Fibroblast of skin of abdomen (primary cell): ENCODE measurements at places on chromosomes 7 and 10.

DNA sequence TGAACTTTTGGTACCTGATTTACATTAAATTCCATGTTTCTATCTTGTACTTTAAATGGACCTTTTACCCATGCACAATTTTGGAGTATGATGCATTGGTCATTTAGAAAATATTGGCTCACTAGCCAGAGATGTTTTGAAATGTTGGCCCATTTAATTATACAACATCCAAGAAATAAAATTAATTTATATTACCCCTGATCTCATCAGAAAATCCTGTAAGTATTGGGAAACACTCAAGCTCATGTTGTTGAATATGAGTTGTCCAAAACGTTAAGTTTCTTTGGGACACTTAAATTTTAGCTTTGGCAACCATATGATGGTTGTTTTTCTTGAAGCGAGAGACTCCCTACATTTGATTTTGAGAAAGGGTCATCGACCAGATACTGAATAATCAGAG lies 492.7 kb downstream of the RPS24 start:
- DNase-seq = no peak

DNA sequence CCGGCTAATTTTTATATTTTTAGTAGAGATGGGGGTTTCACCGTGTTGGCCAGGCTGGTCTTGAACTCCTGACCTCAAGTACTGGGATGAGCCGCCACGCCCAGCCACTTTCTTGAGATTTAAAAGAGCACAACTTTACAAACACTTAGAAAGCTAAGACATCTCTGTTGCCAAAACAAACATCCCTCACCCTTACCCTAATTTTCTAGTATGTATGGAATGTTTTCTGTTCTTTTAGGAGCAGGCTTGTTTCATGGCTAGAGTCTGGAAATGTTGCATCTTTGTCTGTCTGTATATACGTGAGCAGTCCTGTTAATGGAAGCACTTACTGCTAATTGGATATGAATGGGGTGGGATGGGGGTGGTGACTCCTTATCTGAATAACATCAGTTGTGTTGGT lies 2.9 kb downstream of the OLAH start:
- peak; percentile 31 for DNase-seq

DNA sequence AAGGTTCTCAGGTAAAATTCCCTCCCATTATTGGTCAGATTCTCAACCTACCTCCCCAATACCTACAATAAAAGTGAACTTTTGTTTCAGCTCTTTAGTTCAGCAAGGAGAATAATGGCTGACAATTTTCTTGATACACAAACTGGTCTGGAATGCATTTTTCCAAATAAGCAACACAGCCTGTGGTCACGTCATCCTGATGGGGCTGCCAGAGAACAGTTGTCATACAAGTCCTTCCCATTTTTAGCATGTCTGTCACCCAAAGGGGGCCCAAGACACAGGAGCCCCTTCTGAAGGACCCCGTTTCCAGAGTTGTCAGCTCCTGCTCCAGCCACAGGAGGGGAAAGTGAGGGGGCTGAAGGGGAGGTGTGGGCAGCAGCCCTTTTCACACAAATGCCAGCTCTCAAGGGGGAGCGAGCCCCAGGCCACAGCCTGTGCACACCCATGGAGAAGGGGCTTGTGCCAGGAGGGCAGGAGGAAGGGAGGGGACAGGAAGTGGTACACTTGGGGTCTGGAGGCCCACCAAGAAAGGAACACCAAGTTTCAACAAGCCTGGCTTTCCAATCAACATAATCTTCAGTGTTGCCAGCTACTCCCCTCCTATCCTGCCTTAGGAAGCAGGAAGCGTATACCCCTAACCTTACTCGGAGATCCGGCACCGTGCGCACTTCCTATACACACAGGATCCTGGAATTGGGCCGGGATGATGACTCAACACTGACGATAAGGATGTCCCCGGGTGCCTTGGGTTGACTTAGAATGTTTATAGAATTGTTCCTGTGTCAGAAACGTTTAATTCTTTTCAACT lies 43.4 kb upstream of the PDLIM1 start:
- DNase-seq = peak; percentile 70

DNA sequence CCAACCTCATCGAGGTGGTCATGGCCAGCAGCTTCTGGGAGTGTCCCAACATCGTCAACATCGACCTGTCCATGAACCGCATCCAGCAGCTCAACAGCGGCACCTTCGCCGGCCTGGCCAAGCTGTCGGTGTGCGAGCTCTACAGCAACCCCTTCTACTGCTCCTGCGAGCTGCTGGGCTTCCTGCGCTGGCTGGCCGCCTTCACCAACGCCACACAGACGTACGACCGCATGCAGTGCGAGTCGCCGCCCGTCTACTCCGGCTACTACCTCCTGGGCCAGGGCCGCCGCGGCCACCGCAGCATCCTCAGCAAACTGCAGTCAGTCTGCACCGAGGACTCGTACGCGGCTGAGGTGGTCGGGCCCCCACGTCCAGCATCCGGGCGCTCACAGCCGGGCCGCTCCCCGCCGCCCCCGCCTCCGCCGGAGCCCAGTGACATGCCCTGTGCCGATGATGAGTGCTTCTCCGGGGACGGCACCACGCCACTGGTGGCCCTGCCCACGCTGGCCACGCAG lies 75.0 kb downstream of the ELFN1 start:
- no peak for DNase-seq

GRCh38 chr7:31986878-31987518 lies 83.2 kb downstream of the PDE1C start:
- peak; percentile 65 for DNase-seq

DNA sequence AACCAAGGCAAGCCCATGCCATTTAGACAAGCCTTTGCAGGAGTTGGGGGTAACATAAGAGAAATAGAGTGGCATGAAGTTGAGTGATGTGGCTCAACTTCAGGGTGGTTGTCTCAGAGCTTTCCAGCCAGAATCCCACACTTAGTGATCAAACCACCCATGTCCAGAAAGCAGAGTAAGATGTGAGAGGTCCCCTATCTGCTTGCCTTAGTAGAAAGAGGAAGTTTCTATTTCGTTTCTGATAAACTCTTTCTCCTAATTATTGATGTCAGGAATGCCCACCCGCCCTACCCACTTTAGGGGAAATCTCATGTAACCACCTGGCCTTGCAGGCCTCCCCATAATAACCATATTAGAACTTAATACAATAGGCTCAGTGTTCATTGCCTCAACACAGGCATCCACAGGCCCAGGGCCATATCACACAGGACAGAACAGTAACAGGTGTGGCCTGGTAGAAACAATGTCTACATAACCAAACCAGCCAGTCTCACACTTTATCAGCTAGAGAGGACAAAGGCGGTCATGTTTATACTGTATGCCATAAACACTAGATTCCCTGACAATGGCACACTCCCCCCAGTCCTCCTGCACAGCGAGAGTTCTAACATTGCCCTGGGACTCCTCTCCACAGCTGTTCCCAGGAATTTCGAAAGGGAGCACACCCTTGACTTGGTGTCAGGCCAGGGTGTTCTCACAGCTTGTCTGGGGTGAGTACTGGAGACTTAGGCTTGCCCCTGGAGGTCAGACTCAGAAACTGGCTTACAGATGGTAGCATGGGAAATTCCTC lies 364.4 kb downstream of the CXCL12 start:
- DNase-seq = no peak

DNA sequence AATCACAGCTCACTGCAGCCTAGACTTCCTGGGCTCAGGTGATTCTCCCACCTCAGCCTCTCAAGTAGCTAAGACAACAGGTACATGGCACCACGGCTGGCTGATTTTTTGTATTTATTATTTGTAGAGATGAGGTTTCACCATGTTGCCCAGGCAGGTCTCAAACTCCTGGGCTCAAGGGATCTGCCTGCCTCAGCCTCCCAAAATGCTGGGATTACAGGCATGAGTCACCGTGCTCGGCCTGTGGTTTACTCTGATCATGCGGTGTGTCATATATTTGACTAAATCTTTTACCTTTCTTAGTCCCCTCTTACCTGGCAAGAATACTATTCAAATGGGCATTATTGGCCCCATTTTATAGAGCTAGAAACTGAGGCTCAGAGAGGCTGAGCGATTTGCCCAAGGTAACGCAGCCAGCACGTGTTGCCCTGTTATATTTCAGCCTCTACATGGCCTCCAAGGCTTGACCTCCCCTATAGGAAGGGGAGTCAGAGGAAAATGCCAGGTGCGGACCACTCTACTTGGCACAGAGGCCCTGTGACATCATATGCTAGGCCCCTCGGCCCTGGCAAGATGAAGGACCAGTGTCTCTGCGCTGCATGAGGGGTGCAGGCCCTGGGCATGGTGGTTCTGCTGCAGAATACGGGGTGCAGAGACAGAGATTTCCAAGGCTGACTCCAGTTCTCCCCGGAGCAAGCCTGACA lies 8.2 kb downstream of the ZCCHC24 start:
- DNase-seq = no peak

DNA sequence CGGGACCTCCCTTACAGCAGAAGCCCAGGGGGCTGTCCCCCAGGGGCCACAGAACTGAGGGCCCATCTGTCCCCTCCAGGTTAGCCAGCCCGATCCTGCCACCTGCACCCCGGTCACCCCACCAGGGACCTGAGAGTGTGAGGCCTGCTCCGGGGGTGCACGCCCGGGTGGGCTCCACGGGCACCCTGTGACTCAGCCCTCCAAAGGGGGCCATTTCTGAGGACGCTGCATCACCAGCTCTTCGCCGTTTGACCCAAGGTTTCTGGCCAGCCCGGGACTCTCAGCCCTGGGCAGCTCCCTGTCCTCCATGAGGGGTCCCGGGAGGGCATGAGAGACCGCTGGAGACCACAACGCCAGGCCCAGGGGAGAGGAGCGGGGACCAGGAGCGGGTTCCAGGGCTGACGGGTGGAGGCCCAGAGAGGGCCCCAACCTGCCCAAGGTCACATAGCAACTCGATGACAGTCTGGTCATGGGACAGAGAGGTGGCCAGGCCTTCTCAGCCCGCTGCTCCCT lies 79.3 kb downstream of the ELFN1 start:
- no peak for DNase-seq

DNA sequence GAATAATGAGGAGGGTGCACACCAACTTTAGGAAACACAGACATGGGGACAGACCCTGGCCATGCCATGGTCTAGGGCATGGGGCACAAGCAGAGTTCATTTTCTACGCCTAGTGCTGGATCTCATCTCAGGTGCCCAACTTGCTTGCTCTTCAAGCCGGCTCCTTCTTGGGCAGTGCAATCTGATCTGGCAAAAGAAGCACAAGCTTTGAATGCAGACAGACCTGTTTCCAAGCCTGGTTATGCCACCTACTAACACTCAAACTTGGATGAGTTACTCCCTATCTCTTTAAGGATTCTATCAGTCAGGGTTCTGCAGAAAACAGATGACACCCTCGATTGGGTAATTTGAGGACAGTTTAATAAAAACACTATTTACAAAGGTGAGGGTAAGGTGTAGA lies 34.9 kb upstream of the WAPL start:
- no peak for DNase-seq

- DNase-seq = no peak
Measured at GRCh38 chr7:54878339-54878738, 119.3 kb upstream of the SEC61G start.

DNA sequence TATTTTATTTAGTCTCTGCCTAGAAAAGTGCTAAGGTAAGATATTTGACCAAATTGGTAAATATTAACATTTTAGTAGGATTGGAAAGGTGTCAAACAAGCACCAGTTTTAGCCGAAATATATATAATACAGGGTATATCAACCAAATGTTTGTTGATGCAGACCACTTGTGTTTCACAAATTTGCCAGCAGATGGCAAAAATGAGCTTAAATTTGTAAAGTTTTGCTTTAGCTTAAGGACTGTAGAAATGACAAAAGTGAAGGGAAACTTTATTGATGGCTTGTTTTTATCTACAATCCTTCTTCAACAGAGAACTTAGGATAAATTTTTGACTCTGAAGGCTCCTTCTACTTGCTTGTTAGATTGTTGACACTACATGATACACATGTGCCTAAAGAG lies 4.8 kb upstream of the POLR1F start:
- DNase-seq = peak; percentile 39

GRCh38 chr10:68088740-68089139 lies 13.7 kb upstream of the HERC4 start:
- DNase-seq = no peak
